ENCODE measurements at places on chromosomes 4 and X.
A peak's percentile ranks its signal among the peaks of the same experiment; 100 is the strongest.

DNA sequence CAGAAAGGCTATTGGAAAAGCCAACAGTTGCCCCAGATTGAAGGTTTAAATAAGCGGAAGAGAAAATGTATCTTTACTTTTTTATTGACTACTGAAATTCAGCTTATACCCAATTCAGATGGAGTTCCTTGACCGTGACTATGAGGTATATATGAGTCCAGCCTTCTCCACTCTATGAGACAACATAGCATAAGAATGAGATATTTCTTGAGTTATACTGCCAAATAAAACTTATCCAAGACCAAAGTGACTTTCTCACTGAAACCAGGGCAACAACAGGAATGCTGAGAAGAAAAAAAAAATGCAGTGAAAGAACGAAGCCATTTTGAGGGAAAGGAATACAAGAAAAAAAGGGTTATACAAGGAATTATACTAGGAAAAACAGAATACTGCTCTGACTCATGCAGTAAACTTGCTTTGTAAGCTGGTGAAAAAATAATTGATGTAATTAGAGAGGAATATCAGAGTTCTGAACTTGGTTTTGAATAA lies 16.3 kb upstream of the PDK3 start:
- no peak for DNase-seq

DNA sequence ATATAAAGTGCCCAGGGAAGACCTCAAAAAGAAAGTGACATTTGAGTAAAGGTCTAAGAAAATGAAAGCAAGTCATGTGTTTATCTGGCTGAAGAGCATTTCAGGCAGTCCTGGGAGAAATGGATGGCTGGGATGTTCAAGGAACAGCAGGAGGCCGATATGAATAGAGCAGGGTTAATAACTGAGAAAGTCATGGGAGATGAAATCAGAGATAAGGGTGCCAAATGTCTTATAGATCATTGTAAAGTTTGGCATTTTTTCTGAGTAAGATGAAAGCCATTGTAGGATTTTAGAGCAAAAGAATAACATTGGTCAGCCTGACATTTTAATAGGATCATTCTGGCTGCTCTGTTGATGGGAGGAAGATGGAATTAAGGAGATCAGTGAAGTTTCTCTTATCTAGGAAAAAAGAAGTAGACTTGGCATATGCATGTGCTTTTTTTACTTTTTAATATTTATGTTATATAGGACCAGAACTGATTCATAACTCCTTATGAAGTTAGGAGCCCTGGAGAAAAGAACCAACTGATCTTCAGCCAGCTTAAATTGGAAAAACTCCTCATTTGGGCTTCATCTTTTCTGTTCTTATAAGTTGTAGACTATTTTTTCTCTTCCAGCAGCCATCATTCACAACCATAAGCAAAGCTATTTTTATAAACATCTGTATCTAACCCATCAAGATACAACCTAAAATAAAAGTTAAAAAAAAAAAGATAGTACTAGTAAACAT lies 18.6 kb downstream of the AIMP1 start:
- DNase-seq: no peak

- DNase-seq: no peak
Measured at GRCh38 chr4:80062527-80062926, 10.5 kb downstream of the ANTXR2 start.

DNA sequence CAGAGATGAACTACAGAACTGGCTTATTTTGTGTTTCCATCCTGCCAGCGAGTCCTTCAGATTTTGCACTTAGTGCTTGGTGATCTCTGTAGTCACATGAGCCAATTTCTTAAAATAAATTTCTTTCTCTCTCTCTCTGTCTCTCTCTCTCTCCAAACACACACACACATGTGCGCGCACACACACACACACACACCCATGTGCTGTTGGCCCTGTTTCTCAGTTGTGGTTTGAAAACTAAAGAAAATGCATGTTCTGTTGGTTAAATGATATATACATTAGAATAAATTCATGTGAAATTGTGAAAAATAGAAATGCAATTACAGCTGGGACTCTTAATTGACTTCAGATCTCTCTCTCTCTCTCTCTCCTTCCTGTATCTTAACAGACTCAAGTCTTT lies 399.3 kb downstream of the FAT4 start:
- no peak for DNase-seq

- no peak for DNase-seq
Measured at GRCh38 chrX:151505796-151506195, 57.7 kb upstream of the PASD1 start.

DNA sequence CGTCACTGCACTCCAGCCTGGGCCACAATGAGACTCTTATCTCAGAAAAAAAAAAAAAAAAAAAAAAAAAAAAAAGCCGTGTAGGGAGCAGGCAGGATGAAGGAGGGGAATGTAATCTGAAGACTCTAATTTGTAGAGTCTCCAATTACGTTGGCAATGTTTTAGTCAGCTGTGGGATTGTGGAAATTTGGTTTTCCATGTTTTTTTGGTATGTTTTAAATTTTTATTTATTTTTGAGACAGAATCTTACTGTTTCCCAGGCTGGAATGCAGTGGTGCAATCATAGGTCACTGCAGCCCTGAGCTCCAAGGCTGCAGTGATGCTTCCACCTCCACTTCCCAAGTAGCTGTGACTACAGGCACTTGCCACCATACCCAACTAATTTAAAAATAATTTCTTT lies 56.5 kb downstream of the NSD2 start:
- DNase-seq: peak; percentile 56

DNA sequence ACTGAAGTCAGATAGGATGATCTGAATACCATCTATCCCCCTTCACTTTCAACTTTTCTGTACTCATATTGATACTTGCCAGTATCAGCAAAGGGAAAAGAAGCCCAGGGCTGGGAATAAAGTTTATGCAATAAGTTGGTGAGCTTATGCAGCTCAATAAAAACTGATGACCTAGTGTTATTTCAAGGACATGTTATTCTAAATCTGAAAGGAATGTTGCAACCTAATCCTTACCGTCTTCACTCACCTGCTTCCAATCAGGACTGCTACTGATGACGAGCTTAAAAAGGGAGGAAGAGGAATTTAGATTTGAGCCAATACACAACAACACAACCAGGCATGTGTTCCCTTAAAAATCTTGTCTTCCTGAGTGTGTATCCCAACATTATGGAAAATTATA lies 419.9 kb downstream of the SPRY1 start:
- DNase-seq: no peak

DNA sequence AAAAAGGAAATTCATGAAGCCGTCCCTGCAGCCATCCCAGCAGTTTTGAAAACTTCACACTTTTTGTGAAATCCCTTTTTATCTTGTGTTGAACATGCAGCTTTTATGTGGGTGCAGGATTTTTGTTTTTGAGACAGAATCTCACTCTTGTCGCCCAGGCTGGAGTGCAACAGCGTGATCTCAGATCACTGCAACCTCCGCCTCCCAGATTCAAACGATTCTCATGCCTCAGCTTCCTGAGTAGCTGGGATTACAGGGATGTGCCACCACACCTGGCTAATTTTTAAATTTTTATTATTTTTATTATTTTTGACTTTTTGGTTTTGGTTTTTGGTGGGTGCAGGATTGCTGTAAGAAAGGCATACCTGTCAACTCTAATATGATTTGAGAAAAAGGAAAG lies 8.0 kb upstream of the MSMO1 start:
- DNase-seq: no peak

DNA sequence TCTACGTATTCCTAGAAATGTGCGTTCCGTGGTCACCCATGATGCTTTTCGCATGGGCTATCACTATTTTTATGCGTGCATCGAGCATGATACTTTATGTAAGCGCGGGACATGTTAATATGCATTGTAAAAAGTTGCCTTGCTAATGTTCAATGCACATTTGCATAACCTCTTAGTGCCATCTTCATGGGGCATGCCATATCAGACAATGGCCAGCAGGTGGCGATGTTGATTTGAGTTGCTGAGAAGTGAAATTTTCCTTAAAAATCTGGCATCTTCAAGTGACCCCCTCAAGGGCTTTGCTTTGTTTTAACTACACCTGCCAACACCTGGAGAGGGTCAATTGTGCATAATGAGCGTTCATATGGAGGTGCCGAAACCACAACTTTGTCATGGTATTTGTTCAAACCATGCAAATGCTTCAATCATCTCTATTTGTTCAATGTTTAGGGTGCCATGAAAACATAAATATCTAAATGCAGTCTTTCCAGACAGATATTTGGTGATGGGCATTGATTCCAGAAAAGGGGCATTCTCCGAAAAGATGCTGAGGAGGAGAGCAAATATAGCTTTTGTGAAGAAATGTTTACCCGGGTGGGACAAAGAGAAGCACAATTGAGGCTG lies 833.9 kb upstream of the PRKX start:
- DNase-seq: peak; percentile 34

- no peak for DNase-seq
Measured at GRCh38 chr4:140757232-140757630, 1.0 kb upstream of the TBC1D9 start.

- no peak for DNase-seq
Measured at GRCh38 chrX:134324359-134324758, 87.4 kb downstream of the CCDC160 start.

GRCh38 chr4:143488687-143489086 lies 24.8 kb upstream of the SMARCA5 start:
- no peak for DNase-seq

- no peak for DNase-seq
Measured at GRCh38 chr4:169582706-169583105, 29.7 kb downstream of the NEK1 start.

DNA sequence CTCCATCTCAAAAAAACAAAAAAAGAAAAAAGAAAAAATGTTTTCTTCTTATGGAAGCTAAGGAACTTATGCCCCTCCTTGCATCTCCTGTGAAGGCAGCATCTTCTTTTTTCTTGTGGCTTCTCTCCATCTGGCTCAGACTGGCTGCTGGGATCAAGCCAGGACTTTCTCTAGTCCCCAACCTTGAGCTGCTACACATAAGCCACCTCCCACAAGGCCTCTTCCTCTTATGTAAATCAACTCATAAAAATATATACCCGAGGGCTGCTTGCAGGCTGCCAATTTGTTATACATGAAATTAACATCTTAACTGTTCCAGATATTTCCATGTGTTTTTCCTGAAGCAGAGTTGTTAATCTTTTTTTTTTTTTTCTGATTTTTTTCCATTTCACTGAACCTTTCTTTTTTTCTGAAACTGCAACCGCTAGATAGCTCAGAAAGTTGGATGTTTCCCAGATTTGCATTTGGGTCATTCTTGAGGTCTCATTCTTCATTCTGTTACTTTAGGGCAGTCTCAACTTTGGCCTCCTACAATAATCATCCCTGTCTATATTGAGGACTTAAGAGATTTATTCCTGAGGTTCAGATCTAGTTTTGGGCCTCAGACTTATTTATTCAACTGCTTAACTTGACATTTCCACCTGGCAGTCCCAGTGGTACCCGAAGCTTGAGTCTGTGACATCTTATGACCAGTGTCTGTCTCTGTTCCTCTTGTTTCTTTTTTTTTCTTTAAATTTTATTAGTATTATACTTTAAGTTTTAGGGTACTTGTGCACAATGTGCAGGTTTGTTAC lies 10.3 kb downstream of the SNX25 start:
- peak; percentile 78 for DNase-seq

GRCh38 chr4:15677507-15677988 lies 4.1 kb upstream of the FAM200B start:
- DNase-seq: peak; percentile 65

DNA sequence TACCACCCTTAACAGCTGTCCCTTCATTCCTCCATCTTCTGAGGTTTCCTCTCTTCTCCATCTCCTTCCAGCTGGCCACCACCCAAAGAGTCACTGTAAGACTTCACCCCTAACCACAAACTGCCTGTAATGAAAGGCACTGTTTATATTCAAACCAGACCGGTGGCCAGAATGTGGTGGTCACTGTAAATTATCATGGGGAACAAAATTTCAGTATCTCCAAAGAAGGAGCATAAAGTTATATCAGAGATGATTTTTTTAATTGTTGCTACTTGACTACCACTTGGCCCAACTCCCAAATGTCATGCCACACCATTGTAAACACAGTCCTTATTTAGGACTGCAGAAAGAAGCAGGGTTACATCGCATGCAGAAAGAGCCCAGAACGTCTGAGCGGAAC lies 44.8 kb downstream of the SMARCA1 start:
- peak; percentile 59 for DNase-seq

- DNase-seq: no peak
Measured at GRCh38 chrX:96688789-96689188, 4.1 kb downstream of the DIAPH2 start.

- DNase-seq: no peak
Measured at GRCh38 chr4:72901553-72901952, 168.0 kb downstream of the COX18 start.

GRCh38 chr4:121376556-121376955 lies 4.3 kb downstream of the QRFPR start:
- no peak for DNase-seq

DNA sequence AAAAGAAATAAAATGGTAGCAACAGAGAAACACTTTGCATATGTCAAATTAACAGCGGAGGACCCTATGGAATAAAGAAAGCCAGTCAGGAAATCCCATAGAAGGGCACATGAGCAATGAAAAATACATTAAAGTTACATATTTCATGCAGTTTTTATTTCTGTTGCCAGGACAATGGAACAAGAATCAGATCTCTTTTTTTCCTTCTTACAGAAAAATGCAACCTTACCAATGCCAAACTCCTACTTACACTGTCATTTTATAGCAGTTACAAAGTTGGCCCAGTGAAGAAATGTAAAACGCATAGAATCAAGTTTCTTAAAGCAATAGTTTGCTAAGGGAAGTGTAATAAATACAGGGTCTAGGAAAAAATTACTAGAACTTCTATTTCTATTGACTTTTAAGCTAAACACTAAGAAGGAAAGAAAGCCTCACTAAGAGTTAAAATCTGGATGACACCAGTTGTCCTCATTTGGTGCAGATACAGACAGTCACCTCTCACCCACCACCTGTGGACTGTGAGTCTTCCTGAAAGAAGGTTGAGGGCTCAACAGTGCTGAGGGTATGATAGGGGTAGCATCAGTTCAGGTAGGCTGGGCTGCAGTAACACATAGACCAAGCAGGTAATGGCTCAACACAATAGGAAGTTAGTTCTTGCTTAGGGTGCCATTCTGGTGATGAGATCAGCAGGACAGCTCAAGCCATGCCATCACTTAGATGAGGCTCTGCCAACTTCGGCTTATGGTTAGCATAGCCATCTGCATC lies 224.6 kb downstream of the ANAPC10 start:
- no peak for DNase-seq

- DNase-seq: no peak
Measured at GRCh38 chr4:24211856-24212255, 322.0 kb upstream of the PPARGC1A start.

GRCh38 chr4:142077048-142077447 lies 440.7 kb downstream of the IL15 start:
- DNase-seq: no peak

Measured in fibroblast of villous mesenchyme (primary cell).